ENCODE measurements at places on chromosomes 6 and 20. TPM values are rescaled to one million over a fixed set of nuclear protein-coding genes. Genes with fewer than 3 reads are reported as not detected.

DNA sequence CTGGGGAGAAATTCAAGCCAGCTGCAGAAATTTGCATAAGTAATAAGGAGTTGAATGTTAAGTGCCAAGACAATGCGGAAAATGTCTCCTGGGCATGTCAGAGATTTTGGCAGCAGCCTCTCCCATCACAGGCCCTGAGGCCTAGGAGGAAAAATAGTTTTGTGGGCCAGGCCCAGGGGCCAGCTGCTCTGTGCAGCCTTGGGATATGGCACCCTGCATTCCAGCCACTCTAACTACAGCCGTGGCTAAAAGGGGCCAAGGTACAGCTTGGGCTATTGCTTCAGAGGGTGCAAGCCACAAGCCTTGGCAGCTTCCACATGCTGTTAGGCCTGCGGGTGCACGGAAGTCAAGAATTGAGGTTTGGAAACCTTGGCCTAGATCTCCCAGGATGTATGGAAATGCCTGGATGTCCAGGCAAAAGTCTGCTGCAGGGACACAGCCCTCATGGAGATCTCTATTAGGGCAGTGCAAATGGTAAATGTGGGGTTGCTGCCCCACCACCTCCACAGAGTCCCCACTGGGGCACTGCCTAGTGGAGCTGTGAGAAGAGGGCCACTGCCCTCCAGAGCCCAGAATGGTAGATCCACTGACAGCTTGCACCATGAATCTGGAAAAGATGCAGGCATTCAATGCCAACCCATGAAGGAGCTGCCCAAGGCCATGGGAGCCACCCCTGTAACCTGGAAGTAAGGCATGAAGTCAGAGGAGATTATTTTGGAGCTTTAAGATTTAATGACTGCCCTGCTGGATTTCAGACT, 126.5 kb downstream of the DTNBP1 start:
- no peak for DNase-seq

DNA sequence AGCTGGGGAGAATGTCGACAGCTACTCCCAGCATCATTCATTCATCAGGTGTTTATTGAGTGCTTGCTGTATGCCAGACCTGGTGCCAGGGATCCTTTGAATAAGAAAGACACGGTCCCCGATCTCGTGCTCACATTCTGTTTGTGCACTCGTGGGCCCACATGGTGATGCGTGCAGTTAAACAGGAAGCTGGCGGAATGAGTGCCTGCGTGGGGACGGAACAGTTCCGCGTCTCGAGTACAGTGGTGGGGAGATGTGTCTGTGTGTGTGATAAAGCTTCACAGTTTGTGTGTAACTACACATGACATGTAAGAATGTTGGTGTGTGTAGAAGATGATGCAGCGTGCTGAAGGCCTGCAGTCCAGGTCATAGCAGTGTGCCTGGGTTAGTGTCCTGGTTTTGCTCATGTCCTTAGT, 6.5 kb downstream of the RBM38 start:
- DNase-seq, result no peak

GRCh38 chr6:130959951-130960350, 103.1 kb downstream of the EPB41L2 start:
- peak; percentile 67 for DNase-seq

DNA sequence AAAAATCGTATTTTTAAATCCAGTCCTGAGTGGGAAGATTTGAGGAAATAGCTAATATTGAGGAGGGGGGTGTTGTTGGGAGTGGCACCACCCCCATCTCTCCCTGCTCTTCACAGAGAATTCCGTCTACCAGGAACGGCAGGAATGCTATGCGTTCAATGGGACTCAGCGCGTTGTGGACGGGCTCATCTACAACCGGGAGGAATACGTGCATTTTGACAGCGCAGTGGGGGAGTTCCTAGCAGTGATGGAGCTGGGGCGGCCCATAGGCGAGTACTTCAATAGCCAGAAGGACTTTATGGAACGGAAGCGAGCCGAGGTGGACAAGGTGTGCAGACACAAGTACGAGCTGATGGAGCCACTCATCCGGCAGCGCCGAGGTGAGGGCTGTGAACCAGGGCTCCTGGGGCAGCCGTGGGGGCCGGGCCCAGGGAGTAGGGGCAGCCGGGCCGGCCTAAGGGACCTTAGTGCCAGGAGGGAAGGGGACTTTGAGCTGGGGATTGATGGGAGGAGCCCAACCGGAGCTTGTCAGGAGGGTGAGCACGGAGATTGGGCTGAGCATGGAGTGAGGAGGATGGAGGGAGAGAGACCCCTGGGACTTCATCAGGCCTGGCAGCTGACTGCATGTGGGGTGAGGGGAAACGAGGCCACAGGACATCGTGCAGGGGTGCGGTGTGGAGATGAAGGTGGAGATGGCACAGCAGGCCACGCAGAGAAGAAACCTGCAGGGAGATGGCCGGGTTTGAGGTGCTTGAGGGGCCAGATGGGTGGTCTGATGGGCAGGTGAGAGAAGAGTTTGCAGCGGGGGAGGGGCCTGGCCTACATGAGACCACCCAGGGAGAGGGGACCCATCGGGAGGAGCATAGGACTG, 41.3 kb downstream of the HLA-DPB1 start:
- DNase-seq, result no peak

SLC22A2 gene
- total RNA-seq, result not detected

MYCT1 gene
- 1.1 TPM for total RNA-seq

Measured in IMR-90 (cell line).